Stimulated activated CD4-positive, alpha-beta T cell treated with anti-CD3 and anti-CD28 coated beads, Interleukin-12 subunit alpha, Interleukin-12 subunit beta, amount 100 ng/mL, for 24 hours (primary cell): ENCODE measurements at places on chromosomes 6 and 20.

GRCh38 chr6:7139835-7140470 lies 32.2 kb downstream of the RREB1 start:
- DNase-seq = no peak

GRCh38 chr6:148999501-148999900 lies 252.7 kb downstream of the UST start:
- DNase-seq = no peak

DNA sequence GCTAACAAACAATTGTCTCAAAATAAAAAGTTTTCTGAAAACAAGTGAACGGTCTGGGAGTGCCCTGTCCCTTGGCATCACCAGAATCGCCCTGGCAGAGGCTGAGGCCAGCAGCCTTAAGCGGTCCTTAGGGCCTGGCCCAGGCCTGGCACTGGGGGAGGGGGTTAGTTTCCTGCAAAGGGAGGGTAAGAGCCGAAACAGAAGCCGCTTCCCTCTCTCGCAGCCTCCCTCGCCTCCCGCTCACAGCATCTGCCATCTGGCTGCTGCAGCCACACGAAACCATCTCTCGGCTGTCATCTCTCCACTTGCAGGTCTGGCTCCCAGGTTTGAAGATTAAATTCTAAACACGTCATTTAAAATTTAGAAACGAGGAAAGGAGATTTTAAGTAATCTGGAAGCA lies 31.5 kb downstream of the PMEPA1 start:
- DNase-seq = no peak

DNA sequence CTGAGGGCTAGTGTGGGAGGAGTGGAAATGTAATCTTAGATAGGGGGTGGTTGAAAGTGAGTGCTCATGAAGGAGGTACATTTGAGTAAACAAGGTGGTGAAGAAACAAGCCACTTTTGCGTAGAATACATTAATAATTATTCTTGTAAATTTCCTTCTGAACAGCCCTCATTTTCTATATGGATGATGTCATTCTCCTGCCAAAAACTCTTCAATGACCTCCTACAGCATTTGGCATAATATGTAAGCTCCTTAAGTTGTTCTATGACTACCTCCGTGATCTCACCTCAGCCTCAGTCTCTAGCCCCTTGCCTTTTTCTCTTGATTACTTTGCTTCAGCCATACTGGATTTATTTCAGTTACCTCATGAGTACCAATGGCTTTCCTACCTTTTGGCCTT lies 14.0 kb upstream of the SNAP91 start:
- DNase-seq = no peak

DNA sequence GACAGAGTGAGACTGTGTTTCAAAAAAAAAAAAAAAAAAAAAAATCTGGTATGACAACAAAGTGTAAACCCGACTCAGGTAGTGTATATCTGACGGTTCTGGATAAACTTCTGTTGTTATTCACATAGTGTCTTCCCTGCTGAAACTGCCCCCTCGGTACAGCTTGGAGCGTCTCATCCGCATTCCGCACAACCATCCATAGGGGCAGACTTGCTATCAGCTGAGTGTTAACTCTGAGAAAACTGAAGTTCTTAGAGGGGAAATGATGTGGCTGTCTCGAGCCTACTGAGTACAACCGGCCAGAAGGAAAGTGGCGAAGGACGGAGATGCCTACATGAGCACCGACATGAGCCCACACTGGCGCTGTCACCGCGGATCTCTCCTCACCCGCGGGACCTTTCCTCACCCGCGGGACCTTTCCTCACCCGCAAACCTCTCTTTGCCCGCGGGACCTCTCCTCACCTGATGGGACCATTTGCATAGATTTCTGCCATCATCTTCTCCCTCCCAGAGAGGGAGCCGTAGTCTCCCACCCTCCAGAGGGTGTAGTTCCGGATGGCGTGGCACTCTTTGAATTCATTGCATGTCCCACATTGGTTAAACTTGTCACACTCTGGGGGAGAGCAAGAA lies 9.8 kb downstream of the CTSZ start:
- DNase-seq = no peak

GRCh38 chr20:35626386-35627001 lies 10.9 kb downstream of the SPAG4 start:
- DNase-seq = no peak

DNA sequence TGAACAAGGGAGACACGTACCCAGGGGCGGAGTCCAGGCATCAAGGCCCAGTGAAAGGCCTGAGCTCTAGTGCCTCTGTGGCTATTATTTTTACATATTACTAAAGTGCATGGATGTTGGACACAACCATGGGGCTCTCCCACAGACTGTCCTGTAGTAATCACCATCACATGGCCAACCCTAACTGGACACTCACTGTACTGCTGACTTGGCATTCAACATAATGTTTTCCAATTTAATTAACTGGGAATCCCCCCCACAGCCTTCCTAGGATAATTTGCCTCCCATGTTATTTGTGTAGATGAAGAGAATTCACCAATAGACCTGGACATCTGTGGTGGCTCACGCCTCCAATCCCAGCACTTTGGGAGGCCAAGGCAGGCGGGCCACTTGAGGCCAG lies 34.5 kb downstream of the ARFGEF2 start:
- DNase-seq = no peak

- DNase-seq = no peak
Measured at GRCh38 chr6:163731215-163732013, 316.9 kb downstream of the QKI start.

DNA sequence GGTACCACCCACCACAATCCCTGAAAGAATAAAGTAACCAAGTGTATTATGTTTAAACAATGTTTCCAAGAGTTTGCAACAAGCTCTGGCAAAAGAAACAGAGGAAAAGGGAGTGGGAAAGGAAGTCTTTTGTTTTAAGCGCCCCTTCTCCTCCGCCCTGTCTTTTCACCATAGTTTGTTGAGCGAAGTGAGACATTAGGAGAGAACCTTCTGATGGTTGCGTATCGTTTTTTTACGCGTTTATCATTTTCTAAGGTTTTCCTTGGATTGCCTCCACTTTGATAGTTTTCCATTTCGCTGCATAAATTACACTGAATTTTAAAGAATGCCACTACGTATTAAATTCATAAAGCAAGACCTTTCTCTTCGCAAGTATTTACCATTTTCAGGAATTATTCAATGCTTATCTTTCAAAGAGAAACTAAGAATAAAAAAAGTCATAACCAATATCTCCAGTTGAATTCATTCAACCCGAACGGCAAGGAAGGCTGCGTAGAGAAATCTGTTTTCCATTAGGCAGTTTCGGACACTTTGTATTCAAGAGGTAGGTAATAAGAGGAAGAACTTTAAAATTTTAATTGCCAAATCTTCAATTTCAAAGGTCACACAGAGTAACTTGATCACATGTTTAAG lies 920 bp upstream of the EPHA7 start:
- no peak for DNase-seq

- no peak for DNase-seq
Measured at GRCh38 chr6:85114581-85114935, 335.3 kb upstream of the NT5E start.

DNA sequence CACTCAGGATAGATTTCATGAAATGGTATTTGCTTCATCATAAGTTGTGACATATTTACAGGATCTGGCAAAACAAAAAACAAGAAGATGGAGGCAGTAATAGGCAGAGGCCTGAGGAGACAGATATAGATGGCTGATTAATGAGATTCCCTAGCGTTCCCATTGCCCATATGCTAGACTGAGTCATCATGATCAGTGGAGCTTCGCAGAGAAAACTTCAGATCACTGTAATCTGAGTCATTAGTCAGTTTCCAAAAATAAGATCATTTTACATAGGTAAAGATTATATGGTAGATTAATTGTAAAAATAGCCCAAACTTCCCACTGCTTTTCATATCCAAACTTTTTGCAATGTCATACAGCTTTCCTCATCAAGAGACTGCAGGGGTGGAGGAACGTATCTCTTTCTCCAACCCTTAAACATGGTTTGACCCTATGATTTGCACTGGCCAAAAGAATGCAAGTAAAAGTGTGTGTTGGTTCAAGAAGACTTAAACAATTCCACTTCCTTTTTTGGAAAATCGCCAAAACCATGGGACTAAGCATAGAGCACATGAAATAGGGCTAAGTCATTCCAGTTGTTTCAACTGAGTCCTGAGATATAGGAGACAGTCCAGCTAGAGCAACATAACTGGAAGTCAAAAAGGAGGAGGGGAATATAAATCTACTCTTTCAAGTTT lies 626.0 kb downstream of the RNF144B start:
- no peak for DNase-seq

- DNase-seq = no peak
Measured at GRCh38 chr6:30787954-30788353, 43.6 kb upstream of the IER3 start.
